ENCODE measurements at places on chromosomes 2 and 18. TPM values are rescaled to one million over a fixed set of nuclear protein-coding genes. Genes with fewer than 3 reads are reported as not detected.

The LAMA1 gene
- total RNA-seq, result not detected

The SERPINB13 gene
- not detected for total RNA-seq

The PRKD3 gene
- 34.6 TPM for total RNA-seq

The MROH2A gene
- not detected for total RNA-seq

The PROKR1 gene
- total RNA-seq, result not detected

The SH3BP4 gene
- 0.20 TPM for total RNA-seq

The C2orf80 gene
- not detected for total RNA-seq

The DES gene
- total RNA-seq, result not detected

The ADNP2 gene
- 20.2 TPM for total RNA-seq

The MYL1 gene
- not detected for total RNA-seq

The DNAH6 gene
- total RNA-seq, result 1.9 TPM

The SLC40A1 gene
- 30.0 TPM for total RNA-seq

The IHH gene
- total RNA-seq, result not detected

The DYNAP gene
- total RNA-seq, result not detected

The SLC5A7 gene
- not detected for total RNA-seq

The FOXI3 gene
- not detected for total RNA-seq

The DPYSL5 gene
- not detected for total RNA-seq

The CKAP2L gene
- total RNA-seq, result not detected

The SCN3A gene
- not detected for total RNA-seq

The ITGA6 gene
- 69.1 TPM for total RNA-seq

The RNF149 gene
- 138 TPM for total RNA-seq

The NUP35 gene
- 15.9 TPM for total RNA-seq

The STAT4 gene
- 119 TPM for total RNA-seq

The MTLN gene
- 29.2 TPM for total RNA-seq

The CNGA3 gene
- total RNA-seq, result not detected

Measured in CD4-positive, alpha-beta memory T cell (primary cell).